Activated T-helper 9 cell treated with anti-CD3 and anti-CD28 coated beads, Interleukin-2, amount 50 U/mL, for 16 hours (primary cell): ENCODE measurements at places on chromosomes 1 and 21.

- DNase-seq: no peak
Measured at GRCh38 chr1:222462601-222463000, 85.3 kb downstream of the HHIPL2 start.

GRCh38 chr1:203526130-203526529 lies 32.2 kb downstream of the OPTC start:
- DNase-seq: no peak

DNA sequence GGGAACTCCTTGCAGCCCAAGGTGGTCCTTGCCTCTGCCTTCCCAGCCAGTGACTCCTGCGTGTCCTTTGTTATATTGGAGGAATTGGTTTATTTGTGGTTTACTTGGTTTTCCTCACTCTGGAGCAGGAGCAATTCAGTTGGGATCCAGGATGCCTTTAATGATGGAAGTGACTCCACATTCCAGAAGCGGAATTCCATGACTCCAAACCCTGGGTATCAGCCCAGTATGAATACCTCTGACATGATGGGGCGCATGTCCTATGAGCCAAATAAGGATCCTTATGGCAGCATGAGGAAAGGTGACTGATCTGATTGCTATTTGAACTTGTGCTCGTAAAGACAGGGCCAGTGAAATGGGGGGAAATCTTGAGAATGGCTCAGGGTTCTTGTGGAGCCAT lies 15.1 kb upstream of the PIGV start:
- no peak for DNase-seq

- DNase-seq: no peak
Measured at GRCh38 chr21:43297989-43298388, 128.9 kb downstream of the SIK1 start.

DNA sequence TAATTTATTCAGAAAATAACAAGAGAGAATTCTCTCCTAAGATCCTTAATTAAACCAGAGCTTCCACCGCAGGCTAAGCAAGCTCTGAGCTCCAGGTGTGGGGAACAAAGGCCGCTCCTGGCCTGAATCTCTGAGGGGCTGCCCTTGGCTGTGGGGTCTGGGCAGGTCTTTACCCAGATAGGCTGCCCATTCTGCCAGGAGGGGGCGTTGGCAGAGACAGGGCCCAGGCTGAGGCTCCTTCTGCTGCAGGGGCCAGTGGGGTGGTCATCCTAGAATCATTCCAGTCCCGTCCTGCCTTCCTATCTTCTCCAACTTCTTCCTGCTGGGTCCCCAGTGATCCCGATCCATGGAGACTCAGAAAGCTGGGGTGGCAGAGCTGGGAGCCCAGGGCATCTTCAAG lies 82.9 kb upstream of the POU3F1 start:
- no peak for DNase-seq

DNA sequence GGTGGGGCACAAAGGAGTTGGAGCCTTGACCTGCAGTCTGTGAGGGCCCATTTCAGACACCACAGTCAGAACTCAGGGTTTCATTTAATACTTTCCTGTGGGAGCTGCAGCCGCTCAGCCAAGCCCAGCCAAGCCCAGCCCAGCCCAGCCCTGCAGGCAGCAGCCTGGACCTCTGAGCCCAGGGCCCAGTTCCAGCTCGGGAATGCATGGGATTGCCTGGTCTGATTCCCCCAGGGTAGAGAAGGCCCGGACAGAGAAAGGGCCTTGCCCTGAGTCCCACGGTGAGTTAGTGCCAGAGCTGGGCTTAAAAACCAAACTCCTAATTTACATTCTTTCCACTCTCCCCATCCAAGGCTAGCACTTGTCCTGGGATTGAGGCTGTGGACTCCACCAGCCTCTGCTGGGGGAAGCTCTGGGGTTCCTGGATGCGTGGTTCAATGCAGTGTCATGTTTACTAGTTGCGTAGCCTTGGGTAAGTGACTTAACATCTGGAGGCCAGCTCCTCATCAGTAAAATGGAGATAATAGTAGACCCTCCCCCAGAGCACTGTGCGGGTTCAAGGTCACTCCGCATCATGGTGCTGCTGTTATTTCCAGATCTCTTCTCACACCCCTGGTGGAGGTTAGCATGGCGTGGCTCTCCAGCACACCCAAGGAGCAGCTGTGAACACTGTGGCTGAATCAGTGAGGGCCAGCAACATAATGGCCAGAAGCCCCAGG lies 29.2 kb upstream of the PKP1 start:
- DNase-seq: no peak
